ENCODE measurements at places on chromosomes 4 and X.

- no peak for DNase-seq
Observed at GRCh38 chrX:40844471-40844870, 109.1 kb upstream of the MED14 start.

DNA sequence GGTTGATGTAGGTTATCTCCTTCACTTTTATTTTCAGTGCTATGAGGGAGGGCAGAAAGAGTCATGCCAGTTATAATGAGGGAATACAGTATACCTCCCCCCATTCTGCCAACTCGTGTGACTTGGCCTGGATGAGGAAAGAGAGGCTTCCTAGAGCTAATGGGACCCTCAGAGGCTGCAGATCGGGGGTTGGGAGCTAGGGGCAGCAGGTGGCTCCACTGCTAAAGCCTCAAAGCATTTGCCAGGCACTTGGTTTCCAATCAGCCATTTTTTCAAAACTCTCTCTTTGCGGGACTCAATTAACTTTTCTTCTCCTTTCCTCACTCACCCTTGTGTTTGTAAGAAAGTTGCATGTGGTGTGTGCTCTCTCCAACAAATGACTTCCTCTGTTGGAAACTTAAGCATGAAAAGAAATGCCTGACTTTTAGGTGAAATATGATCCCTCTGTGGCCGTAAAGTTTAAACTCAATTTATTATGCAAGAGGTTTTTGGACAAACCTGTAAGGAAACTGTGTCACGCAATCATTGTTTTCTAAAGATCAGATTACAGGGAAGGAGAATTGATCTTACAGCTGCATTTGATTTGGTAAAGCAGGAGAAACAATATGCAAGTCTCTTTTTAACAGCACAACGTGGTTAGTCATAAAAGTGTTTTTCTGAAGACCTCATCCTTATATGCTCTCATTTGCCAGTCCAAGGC, 7.0 kb downstream of the SFRP2 start:
- DNase-seq, result no peak

- no peak for DNase-seq
Observed at GRCh38 chr4:72994670-72995069, 74.8 kb downstream of the COX18 start.

GRCh38 chr4:5203993-5204310, 152.7 kb downstream of the STK32B start:
- no peak for DNase-seq

GRCh38 chr4:55866973-55867574, 13.6 kb downstream of the EXOC1 start:
- DNase-seq, result no peak

DNA sequence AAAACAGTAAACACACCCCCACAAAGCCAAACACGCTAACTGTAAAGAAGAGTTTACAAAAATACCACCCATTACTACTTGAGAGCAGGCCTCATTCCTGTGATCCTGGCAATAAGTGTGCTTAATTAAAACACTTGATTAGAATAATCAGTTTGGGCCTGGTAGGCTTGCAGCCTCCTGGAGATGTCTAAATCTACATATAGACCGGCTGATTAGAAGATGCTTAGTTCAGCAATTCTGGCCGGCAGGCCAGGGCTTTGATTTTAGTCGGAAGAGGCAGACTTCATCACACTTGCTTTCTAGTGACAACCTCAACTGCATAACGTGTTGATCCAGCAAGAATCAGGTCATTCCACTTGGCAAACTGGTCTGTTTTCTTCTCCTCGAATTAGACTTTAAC, 114.0 kb downstream of the DCTD start:
- DNase-seq, result no peak

DNA sequence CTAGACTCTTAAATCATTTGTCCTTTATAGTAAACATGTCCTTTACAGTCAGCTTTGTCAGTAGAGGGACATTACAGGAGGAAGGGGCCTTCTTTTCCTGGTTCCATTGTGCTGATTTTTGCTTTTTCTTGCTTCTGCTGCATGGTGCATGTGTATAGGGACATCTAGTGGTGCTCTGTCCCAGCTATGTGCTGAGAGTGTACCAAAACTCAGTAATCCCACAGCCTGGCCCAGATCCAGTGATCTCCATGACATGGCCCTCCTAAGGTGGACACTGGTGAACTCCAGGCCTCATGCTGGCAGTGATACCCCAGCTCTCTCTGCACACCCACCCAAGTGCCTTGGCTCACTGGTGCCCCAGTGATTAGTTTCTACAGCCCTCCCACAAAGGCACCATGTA, 45.2 kb downstream of the MAGEB17 start:
- no peak for DNase-seq

DNA sequence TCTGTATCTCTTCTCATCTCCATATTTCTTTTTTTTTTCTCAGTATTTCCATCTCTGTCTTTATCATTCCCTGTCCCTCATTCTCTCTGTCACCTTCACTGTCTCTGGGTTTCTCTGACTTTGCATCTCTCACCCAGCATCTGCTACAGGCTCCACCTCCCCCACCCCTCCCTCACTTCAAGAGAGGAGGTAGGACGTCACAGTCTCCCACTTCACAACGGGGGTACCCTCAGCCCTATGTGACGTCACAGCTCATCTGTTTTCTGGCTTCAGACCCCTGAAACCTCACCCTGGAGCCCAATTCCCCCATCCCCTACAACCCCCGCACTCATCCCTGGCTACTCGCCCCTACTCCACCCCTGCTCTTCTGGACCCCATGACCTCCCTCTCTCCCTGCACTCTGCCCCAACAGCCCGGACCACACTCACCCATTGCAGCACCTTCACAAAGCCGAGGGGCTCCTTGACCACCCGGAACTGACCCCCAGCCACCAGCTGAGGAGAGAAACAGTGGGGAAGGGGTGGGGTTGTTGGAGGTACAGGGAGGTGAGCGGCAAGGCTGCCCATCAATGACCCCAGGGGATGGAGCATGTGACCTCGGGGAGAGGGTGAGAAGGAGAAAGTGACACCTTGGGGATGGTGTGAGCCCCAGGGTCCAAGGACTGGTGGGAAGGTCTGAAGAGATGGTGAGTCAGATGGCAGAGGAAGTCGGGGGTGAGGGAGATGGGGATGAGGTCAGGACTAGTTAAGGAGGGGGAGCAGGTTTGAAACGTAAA, 1.3 kb downstream of the SYP start:
- DNase-seq, result no peak

GRCh38 chr4:91958596-91958995, 345.2 kb upstream of the GRID2 start:
- DNase-seq, result no peak

- DNase-seq, result no peak
Observed at GRCh38 chrX:123230798-123231197, 46.7 kb downstream of the GRIA3 start.

DNA sequence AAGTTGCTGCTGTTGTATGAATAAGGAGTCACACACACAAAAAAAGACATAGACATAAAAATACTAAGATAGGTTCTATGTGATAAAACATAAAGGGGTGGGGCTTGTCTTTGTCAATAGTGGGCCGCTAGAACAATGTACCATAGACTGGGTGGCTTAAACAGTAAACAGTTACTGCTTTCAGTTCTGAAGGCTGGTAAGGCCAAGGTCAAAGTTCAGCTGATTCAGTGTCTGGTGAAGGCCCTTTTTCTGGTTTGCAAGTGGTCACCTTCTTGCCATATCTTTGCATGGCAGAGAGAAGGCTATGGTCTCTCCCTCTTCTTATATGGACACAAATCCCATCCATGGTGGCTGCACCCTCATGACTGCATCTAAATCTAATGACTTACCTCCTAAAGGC, 1980.7 kb downstream of the PCDH7 start:
- DNase-seq, result no peak

- DNase-seq, result no peak
Observed at GRCh38 chrX:74509989-74510388, 88.7 kb downstream of the SLC16A2 start.

- no peak for DNase-seq
Observed at GRCh38 chr4:176313596-176314336, 6.0 kb upstream of the SPCS3 start.

GRCh38 chr4:139330283-139330682, 28.0 kb upstream of the NDUFC1 start:
- no peak for DNase-seq

GRCh38 chrX:7420717-7421116, 272.8 kb upstream of the PUDP start:
- no peak for DNase-seq

GRCh38 chr4:172895699-172896098, 272.9 kb upstream of the GALNT7 start:
- DNase-seq, result no peak

GRCh38 chr4:38162240-38162784, 202.1 kb downstream of the PTTG2 start:
- no peak for DNase-seq

GRCh38 chr4:89336818-89337420, 29.3 kb upstream of the GPRIN3 start:
- DNase-seq, result no peak

- DNase-seq, result no peak
Observed at GRCh38 chrX:110046001-110046400, 43.1 kb downstream of the TMEM164 start.

DNA sequence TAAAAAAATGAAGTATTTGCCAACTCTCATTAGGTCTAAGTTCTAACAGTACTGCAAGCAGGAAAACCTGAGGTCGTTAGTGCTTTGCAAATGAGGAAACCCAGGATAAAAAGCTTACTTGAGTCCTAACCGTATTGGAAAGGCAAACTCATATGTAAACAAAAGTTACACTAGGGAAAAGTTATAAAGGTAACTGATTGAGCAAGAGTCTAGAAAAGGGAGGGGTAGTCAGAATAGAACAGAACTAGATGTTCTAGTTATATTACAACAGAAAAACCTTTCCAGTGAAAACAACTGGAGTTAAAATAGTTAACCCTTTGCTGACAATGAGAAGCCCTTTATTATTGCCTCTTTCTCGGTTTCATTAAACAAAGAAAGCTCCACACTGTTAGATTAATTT, 66.4 kb upstream of the MAOA start:
- DNase-seq, result no peak

DNA sequence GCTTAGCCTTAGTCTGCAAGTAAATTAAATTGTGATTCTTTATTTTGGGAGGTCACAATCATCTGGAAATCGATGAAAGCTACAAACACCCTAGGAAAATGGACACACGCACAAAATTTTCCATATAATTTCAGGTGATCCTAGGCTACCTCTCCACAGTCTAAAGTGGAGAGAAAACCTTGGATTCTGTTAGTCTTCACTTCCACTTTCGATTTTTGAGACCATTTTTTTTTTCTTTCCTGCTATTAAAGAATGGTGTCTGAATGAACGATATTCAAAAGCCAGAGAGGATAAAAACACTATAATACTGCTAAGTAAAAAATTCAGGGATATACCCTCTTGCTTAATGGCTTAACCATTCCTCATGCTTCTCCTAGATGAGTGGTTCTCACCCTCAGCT, 1.7 kb downstream of the FBXL5 start:
- no peak for DNase-seq

GRCh38 chr4:157806184-157806583, 366.6 kb downstream of the GASK1B start:
- DNase-seq, result no peak

DNA sequence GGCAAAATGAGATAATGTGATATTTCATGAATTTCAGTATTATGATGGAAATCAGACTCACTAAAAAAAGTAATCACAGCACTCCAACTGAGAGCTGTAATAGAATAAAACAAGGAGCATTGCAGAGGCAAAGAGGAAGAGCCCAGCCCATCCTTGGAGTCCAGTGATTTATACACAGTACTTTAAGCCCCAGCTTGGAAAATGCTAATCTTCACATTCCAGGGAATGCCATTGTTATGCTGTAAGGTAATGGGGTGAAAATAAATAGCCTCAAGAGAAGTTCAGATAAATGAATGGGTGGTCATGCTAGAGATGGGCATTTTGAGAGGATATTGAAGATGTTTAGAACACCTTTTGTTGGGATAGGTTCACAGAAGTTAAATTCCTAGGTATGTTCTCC, 190.3 kb upstream of the TAPT1 start:
- DNase-seq, result no peak

DNA sequence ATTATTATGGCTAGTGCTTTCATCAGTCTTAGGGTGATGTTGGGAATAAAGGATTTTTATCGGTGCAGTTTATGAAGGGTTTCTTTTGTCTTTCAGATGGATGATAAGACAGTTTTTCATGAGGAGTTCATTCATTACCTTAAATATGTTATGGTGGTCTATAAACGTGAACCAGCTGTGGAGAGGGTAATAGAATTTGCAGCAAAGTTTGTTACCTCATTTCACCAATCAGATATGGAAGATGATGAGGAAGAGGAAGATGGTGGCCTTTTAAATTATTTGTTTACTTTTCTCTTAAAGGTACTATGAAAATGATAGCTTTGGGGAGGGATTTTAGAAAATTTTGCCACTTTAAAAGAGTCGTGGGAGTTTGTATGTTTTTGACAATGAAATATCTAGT, 1.3 kb downstream of the NCAPG start:
- DNase-seq, result no peak

- DNase-seq, result no peak
Observed at GRCh38 chr4:123787512-123788080, 391.0 kb downstream of the SPRY1 start.

GRCh38 chr4:136412708-136413107, 1119.6 kb downstream of the PCDH18 start:
- no peak for DNase-seq

- no peak for DNase-seq
Observed at GRCh38 chrX:119477812-119478232, 9.6 kb downstream of the SLC25A5 start.

- no peak for DNase-seq
Observed at GRCh38 chr4:73021634-73022033, 47.9 kb downstream of the COX18 start.

GRCh38 chr4:14877246-14878225, 124.7 kb upstream of the CPEB2 start:
- no peak for DNase-seq

- DNase-seq, result peak; percentile 75
Observed at GRCh38 chrX:107678957-107679740, 50.8 kb downstream of the PRPS1 start.

DNA sequence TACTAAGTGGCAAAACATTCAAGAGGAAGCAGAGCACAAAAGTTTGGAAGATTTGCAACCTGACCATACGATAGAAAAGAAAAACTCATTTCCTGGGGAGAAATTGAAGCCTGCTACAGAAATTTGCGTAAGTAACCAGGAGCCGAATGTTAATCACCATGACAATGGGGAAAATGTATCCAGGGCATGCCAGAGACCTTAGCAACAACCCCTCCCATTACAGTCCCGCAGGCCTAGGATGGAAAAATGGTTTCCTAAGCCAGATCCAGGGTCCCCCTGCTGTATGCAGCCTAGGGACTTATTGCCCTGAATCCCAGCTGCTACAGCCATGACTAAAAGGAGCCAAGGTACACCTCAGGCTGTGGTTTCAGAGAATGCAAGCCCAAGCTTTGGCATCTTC, 472.2 kb upstream of the KLHL4 start:
- no peak for DNase-seq
